ENCODE measurements at places on chromosomes 6 and 20.

DNA sequence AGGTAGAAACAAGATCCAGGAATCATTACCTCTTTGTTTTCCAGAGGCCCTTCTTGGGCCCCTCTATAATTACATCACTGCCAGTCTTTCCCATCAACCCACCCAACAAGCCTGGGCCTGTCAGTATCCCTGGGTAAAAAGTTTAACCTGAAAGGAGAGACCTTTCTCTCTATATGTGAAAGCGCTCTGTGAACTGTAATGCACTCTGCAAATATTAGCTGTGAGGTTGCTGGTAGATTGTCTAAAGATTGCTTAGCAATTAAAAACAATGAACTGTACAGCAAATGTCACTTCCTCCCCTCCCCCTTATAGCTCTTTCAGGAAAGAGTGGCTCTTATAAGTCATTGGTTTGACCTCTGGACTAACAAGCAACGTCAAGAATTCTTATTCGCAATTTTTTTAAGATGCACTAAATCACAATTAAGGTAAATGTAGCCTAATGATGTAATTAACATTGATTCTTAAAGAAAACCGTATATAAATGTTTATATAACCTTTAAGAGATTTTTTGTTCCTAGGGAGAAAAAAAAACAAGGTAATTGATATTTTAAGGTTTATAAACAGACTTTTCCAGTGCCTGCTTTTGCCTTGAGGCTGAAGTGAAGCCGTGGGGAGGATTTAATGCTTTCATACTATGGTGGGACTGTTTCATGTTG lies 18.4 kb downstream of the ECT2L start:
- DNase-seq, result no peak

DNA sequence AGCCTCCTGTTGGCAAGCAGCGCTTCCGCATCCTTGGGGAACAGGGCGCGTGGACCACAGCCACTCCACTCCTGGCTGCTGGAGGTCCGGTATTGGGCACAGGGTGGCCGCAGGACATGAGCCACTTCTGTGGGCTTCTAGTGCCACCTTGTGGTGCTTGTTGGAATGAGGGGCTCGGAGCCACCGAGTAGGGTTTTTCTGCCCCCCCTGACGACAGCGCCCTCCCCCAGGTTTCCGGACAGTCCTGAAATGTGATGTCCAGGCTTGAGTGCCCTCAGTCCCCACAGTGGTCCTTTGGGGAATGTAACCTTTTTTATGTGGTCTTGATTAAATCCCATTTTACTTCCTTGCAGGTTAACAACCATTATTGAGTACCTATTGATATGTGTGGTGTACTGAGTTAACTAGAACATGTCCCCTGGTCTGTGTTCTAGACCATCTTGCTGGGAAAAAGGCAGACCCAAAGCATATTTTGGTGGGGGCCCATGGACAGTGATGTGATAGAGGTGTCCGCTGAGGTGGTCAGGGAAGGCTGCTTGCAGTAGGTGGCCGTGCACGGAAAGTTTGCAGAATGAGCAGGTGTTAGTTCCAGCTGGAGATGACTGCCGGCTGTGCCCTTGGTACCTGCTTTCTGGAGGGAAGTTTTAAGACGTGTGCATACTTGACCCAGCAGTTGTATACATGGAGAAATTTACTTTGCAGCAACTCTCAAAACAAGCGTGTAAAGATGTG lies 70.0 kb downstream of the PTPN1 start:
- DNase-seq, result peak; percentile 52

GRCh38 chr20:35252037-35252461 lies 25.6 kb downstream of the MMP24 start:
- no peak for DNase-seq

- no peak for DNase-seq
Observed at GRCh38 chr6:72102561-72102960, 216.2 kb downstream of the RIMS1 start.

DNA sequence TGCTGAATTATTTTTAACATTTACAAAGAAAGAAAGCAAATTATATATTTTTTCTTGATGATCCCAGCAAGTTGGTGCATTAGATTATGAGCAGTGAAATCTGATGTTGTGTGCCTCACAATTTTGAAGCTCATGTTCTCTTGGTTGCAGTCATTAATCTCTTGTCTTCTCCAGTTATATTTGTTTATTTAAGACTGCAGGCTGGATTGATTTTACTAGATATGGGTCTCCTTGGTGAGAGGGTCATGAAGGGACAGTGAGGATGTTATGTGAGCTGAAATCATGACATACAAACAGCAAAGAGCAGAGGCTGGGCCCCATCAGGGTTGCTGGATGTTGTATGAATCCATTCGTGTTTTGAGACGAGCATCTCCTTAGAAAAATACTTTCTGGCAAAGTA lies 64.2 kb upstream of the AKIRIN2 start:
- no peak for DNase-seq

Measured in activated CD4-positive, alpha-beta T cell treated with anti-CD3 and anti-CD28 coated beads, Interleukin-2, amount 50 U/mL, for 1 hour (primary cell).